Caco-2 (cell line): ENCODE measurements at places on chromosomes 11 and 22. TPM values are rescaled to one million over a fixed set of nuclear protein-coding genes. Genes with fewer than 3 reads are reported as not detected.

Gene SULT4A1
- total RNA-seq: not detected in 2 replicates

Gene STK33
- 0.51 and 0.98 TPM in 2 replicates for total RNA-seq

Gene IL10RA
- 0.65 and 1.6 TPM in 2 replicates for total RNA-seq

Gene PLEKHB1
- total RNA-seq: 12.7 and 15.5 TPM in 2 replicates

Gene GAS2L1
- total RNA-seq: 20.4 and 21.1 TPM in 2 replicates

Gene CHORDC1
- 194 and 227 TPM in 2 replicates for total RNA-seq

Gene CCDC88B
- total RNA-seq: 3.6 and 3.9 TPM in 2 replicates

Gene FGF19
- 1.1 and 1.7 TPM in 2 replicates for total RNA-seq
